Breast epithelium (tissue), 4 donors: ENCODE measurements at places on chromosomes 16 and 17.

GRCh38 chr17:27346228-27346899 is 52.5 kb downstream of the WSB1 start:
- no peak for DNase-seq

DNA sequence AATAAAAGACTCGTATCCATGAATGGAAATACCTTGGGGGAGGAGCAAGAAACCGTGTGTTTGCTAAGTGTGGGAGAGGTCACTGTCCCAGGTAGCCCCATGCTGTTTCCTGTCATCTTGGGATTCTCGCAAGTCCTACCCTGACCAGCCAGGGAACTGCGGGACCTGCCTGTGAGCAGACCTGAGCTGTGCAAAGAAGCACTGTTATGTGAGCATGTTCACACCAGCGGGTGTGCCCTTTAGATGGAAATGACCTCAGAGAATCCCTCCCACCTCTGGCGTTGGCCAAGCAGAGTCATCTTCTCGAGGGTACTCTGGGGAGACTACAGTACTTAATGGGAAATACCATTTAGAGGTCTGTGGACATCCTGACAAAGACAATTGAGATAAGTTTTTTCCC is 127.0 kb upstream of the MON1B start:
- no peak for DNase-seq

- no peak for DNase-seq
These were observed 8.7 kb downstream of the FLOT2 start for GRCh38 chr17:28888832-28889231.

- no peak for DNase-seq
These were observed 100.3 kb upstream of the NOL11 start for GRCh38 chr17:67617304-67617899.

- no peak for DNase-seq
These were observed 124.8 kb upstream of the ERCC4 start for GRCh38 chr16:13795131-13795530.

GRCh38 chr16:30470170-30470512 is 2.4 kb upstream of the ITGAL start:
- no peak for DNase-seq
